ENCODE measurements at places on chromosomes 11 and 22.

DNA sequence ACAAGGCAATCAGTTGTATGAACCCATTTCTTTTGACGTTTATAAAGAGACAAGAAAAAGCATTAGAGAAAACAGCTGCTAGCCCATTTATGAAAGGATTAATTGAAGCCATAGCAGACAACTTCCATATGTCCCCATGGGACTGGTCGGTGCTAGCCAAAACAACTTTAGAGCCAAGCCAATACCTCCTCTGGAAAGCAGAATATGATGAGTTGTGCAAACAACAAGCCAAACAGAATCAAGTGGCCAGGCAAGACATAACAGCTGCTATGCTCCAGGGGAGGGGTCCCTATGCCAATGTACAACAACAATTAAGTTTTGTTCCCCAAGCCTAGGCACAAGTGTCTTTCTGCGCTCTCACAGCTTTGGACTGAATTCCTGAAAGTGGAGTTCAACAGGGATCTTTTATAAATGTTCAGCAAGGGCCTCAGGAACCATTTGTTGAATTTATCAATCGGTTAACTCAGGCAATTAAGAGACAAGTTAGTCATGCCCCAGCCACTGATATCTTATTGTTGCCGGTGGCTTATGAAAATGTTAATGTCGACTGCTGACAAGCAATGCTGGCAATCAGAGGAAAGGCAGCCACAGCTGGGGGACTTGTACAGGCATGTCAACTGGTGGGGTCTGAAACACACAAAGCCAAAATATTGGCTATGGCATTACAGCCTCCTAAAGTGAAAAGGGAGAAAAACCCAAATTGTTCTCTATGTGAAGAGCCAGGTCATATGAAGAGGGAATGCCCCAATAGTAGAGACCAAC is 1593.1 kb upstream of the TENM4 start:
- no peak for DNase-seq

- DNase-seq = no peak
Observed at GRCh38 chr22:46514592-46515207, 22.7 kb downstream of the CELSR1 start.

DNA sequence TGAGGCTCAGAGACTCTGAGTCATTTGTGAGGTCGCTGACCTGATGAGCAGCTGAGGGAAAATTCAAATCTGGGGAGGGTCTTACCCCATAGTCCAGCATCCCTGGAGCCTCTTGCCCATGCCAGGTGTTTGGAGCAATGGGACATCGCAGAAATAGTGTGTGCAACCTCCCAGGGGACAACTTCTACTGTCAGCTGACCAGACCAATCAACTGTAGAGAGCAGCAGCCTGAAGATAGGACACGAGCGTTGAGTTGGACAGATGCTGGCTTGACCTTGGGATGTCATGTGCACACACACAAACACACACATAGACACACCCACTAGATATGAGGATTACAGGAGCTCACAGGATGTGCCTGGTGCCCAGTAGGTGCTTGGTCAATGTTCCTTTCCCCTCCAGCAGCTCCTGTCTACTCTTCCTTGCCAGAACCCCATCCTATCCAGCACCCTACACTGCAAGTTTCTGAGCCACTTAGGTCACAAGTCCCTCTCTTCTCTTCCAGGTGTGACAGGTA is 59.1 kb upstream of the MPEG1 start:
- DNase-seq = no peak

- DNase-seq = no peak
Observed at GRCh38 chr11:63212742-63213141, 30.7 kb downstream of the SLC22A25 start.

GRCh38 chr22:43891360-43892182 is at the start of gene PNPLA5:
Gene PNPLA5, minus strand, starts transcription at chr22:43892013. Its CDS starts 133 bp downstream, at chr22:43891880.
- no peak for DNase-seq

GRCh38 chr11:113651023-113651422 is 55.1 kb downstream of the TMPRSS5 start:
- DNase-seq = no peak
